ENCODE measurements at places on chromosomes 13 and 19.

DNA sequence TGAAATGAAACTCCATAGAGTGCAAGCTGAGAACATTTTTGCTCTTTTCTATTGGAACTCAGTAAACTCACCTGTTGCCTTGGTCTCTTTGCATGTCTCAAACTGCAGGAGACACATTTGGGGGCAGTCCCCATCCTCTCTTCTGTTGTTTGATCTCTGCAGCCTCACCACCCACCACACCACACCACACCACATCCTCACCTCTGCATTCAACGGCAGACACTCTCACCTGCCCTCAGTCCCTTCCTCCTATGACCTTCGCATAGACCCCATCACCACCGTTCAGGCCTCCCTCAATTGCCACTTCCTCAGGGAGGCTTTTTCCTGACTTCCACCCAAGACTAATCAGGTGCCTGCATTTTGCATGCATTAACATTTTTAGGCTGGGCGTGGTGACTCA is 14.4 kb upstream of the TPM4 start:
- DNase-seq = no peak

GRCh38 chr19:7931221-7932061 is 5.5 kb upstream of the CTXN1 start:
- DNase-seq = no peak

GRCh38 chr13:92649140-92649813 is 577.3 kb upstream of the GPC6 start:
- DNase-seq = no peak

DNA sequence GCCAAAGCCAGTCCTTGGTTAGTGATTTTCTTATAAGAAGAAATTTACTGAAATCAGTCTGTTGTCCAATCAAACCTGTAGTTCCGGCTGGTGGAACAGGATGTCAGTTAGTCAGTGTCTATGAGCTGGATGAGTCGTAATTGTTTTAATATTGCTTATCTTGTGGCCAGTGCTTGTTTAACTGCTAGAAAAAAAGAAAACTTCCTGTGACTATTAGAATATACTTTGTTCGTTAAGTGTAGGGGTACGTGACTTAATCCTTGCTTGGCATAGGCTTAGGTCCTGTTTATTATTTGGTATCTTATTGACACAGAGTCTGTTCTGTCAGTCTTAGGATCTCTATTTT is 1484.8 kb upstream of the MIR17HG start:
- no peak for DNase-seq

DNA sequence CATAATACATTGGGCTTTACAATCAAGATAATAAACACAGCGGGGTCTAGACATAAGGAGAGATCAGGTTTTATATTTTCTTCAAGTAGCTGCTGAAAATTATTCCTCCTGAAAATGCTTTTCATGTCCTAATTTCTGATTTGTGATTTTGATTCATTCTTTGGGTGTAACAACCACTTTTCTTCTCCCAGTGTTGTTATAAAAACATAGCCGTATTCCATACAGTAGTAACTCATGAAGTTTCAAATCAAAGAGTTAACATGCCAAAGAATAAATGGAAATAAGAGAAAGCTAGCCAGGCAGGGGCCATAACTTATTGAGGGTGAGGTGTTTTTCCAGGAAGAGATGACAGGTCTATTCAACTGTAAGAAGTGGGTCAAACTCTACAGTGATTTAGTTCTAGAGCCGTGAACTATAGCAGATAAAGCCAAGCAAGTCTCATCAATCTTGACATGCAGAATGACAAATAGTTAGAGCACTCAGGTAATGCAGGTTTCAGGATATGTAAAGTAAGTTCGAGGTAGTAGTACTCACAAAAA is 934.4 kb upstream of the SLITRK1 start:
- DNase-seq = no peak

- DNase-seq = no peak
Measured at GRCh38 chr13:21426238-21426637, 32.9 kb downstream of the ZDHHC20 start.

DNA sequence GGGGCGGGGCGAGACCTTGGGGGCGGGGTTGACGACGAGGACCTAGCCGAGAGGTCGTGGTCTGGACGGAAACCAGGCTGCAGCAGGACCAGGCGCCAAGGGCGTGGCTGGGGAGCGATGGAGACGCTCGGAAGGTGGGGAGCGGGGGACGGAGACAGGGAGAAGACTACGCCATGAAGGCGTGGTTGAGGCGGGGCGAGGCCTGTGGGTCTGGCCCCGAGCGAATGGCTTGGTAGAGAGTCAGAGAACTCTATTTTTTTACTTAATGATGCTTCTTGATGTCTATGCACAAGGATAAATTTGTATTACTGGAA is 674 bp upstream of the FBXL12 start:
- DNase-seq = no peak

DNA sequence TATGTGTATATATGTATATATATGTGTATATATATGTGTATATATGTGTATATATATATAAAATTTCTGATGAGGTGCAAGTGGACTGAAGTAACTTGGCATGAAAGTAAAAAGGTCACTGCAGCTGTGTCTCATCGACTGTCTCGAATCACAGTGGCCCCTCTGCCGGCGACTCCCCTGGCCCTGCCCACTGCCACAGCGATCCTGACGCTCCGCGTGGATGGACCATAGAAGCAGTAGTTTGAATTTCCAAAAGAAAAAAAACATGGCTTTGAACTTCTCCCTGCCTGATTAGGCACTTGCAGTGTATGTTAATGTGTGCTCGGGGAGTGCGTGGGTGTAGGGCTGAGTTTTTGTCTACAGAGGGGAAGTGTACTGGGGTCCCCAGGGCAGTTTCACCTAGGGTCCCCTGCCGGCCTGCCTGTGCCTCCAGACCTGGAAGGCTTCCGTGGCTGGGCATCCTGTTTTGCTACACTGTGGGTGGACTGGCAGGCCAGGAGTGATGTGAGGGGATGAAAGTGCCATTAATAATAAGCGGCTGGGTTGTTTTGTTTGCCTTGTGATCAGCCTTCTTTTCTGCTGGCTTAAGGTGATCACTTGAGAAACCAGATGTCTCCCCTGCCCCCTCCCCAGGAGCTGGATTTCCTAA is 10.8 kb downstream of the ZIC5 start:
- no peak for DNase-seq

GRCh38 chr19:1300744-1301490 is 15.2 kb downstream of the EFNA2 start:
- DNase-seq = no peak

DNA sequence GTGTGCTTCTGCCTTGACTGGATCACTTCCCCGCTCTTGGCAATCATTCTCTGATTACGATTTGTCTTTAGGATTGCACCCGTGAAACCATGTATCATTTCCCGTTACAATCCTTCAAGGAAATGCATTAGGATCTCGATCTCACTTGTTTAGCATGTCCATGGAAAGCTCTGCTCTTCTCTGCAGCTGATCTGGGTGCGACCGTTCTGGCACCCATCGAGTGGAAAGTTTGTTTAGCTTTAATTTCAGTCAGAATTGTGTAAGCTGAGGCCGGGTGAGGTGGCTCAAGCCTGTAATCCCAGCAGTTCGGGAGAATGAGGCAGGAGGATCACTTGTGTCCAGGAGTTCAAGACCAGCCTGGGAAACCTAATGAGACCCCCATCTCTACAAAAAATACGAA is 30.9 kb downstream of the NUMBL start:
- DNase-seq = no peak

DNA sequence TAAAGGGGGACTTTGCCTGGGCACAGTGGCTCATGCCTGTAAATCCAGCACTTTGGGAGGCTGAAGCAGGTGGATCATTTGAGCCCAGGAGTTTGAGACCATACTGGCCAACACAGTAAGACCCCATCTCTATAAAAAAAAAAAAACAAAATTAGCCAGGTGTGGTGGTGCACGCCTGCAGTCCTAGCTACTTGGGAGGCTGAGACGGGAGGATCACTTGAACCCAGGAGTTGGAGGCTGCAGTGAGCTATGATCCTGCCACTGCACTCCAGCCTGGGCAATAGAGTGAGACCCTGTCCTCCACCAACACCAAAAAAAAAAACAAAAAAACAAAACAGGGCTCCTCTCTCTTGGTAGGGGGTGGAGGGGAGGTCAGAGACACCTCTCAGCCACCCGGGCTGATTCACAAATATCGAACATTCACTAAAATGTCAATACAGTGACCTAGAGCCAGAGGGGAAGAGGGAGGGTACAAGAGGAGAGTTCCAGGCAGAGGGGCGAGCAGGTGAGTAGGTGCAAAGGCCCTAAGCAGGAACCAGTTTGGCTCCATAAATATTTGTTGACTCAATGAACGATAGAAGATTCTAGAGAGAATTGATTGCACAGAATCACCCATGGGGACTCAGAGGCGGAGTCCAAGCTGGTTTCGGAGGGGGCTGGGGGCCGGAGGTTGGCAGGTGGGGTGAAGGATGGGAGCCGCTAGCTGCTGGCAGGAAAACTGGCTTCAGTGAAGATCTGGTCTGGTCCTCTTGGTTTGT is 1.0 kb upstream of the CREB3L3 start:
- DNase-seq = no peak

DNA sequence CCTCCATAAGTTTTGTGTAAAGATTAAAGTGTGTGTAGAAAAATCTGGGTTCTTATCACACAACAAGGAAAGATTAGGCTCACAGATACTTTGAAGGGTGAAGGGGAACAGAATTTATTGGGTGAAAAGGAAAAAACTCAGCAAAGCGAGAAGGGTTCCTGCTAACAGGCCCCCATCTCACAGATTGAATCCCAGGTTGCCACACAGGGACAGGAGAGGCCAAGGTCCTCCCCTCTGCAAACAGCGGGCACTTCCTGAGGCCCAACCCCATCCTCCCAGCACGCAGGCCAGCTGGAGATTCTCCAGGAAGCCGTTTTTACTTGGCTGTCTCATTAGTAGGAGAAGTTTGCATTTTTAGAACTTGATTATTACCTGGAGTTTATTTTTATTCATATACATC is 15.2 kb upstream of the ERCC5 start:
- DNase-seq = no peak

Measured in vagina (tissue), 2 donors.